ENCODE measurements at places on chromosomes 4 and X.
A peak's percentile ranks its signal among the peaks of the same experiment; 100 is the strongest.

- peak; percentile 20 for DNase-seq
Observed at GRCh38 chrX:47321386-47321785, 49.0 kb upstream of the ZNF157 start.

DNA sequence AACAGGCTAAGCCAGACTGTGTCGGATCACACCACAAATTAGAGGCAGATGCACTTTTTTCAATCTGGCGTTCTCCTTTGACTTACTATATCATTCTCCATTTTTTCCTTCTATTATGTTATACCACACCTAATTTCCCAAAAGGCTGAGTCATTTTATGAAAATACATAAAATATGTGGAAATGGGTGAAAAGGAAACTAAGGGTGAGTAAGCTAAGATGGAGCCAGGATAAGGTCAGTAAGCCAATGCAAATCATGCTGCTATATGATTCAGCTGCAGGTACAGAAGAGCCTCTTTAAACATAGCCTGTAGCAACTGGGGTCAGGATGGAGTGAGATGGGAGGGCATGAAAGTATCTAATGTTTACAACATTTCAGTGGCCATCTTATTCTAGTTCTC is 94.0 kb upstream of the TEX13A start:
- DNase-seq, result peak; percentile 30

- no peak for DNase-seq
Observed at GRCh38 chr4:41209187-41209586, 5.2 kb downstream of the APBB2 start.

DNA sequence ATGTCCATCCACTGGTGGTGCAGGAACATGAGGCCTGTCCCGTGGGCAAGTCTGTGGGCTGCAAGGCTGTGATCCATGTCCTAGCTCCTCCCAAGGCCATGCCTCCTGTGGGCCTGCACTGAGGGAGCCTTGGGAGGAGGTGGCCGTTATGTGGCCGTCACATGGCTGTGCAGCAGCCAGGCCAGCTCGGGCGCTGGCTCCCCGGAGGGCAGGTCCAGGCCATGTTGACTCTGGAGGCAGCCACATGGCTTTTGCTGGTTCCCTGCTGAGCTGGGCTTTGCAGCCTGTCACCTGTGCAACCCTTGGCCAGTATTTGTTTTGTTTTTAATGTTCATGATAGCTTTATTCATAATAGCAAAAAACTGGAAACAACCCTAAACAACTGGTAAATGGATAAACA is 13.3 kb downstream of the ADRA2C start:
- DNase-seq, result no peak

- no peak for DNase-seq
Observed at GRCh38 chrX:44314808-44315207, 28.7 kb downstream of the EFHC2 start.

- no peak for DNase-seq
Observed at GRCh38 chrX:133389975-133390374, 25.3 kb downstream of the GPC4 start.

- no peak for DNase-seq
Observed at GRCh38 chrX:150478496-150479492, 89.6 kb upstream of the MTM1 start.

- DNase-seq, result no peak
Observed at GRCh38 chrX:107360788-107361360, 88.6 kb upstream of the FRMPD3 start.

- DNase-seq, result no peak
Observed at GRCh38 chr4:75717408-75717807, 7.0 kb upstream of the USO1 start.

- no peak for DNase-seq
Observed at GRCh38 chr4:12697970-12698369, 786.2 kb downstream of the RAB28 start.

GRCh38 chr4:75916091-75916661 is 13.9 kb upstream of the PPEF2 start:
- no peak for DNase-seq

GRCh38 chr4:155371432-155372043 is 5.2 kb downstream of the MAP9 start:
- no peak for DNase-seq

- no peak for DNase-seq
Observed at GRCh38 chrX:151830911-151831310, 81.8 kb upstream of the MAGEA4 start.

DNA sequence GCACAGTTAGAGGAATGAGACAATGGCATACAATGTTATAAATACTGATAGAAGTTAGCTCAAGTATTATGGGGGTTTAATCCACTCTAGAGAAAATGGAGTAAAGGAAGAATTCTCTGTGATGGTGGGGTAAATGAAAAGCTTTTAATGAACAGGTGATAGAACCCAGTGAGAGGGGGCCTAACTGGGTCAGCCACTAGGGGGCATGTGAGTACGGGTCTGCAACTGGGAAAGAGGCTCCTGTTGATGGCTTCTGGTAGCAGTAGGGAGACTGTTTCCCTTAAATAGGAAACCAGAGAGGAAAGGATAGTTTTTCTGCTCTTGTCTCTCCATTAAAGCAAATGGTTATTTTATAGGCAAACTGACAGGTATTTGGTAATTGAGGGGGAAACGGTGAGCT is 132.8 kb upstream of the GPR101 start:
- no peak for DNase-seq

GRCh38 chrX:118740276-118740889 is 13.0 kb downstream of the IL13RA1 start:
- no peak for DNase-seq

DNA sequence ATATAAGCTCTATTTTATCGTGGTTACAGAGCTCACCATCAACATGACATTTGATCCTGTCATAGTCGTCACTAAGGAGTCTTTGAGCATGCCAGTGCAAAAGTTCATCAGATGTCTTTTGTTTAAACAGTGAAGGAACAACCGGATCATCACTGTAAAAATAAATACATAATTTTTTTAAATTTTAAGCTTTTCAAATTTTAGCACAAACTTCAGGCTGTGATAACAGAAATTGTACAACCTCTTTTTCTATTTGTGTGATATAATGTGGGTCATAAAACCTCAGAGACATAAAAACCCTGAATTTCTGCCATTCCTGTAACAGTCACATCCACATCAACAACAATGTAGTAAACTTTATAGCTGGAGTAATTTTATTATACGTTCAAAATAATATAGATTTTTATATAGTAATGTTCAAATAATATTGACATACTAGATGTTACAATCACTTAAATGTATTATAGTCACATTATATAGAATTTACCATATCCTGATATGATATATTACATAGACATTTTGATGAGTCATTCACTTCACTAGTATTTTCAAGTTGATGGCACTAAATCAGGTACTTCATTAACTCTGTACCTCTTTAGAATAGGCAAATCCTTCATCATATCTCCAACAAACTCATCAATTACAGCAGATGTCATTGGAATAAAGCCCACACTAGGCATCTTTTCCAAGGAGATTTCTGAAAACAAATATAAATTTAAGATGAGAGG is 47.7 kb downstream of the DDX60L start:
- DNase-seq, result no peak

DNA sequence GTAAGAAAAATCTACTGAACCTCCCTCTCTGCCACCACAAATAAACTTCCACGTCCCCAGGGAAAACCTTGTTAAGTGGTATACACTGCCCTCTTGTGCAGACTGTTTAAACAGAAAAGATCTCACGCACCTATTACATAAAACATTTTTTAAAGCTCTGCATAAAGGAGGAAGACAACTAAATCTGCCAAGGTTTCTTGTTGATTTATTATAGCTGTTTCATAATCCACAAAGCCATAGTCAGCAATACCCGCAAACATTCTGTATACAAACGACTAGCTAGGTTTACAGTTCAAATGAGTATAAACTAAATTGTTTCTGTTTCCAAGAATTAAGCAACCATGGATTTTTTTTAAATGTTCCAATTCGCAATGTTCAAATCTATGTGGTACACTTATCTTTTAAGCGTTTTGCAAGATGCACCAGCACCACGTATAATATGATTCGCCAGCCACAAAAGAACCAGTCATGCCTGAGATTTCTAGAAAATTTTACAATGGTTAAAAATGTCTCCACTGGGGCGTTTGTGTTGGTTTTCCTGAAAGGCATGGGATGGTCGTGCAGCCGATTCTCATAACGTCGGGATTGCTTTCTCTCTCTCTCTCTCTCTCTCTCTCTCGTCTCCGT is 164.6 kb downstream of the PRKX start:
- peak; percentile 78 for DNase-seq

DNA sequence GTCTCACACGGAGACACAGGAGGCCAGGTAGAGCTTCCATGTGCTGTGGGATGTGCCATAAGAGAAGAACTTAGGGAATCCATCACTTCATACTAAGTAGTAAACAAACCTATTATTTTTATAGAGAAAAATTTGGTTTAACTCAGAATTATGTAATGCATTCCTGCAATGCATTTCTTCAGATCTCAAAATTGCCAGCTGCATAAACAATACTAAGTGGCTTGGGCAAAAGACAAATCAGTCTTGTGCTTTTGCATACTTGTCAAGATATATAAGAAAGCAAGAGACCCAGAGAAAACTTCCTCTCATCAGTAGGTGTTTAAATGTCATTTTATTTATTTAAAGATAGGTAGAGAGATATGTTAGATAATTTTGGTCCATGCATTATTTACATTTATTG is 382.1 kb upstream of the CTSO start:
- no peak for DNase-seq

GRCh38 chrX:120726294-120726693 is 96.4 kb upstream of the C1GALT1C1 start:
- no peak for DNase-seq

DNA sequence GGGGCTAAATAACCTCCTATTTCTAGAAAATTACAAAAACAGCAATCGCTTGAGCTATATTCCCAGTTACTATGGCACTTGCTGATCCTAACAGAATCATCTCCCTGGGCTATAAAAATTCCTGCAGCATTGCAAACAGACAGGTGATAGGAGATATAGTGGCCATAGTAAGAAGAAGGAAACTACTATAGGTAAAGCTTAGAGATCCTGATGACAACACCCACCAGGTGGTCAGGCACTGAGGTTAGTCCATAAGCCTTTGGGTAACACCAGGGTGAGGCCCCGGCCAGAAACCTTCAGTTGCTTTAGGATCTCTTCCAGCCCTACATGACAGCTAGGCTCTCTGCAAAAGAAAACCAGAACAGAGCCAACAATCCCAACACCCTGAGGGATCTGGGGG is 197.9 kb upstream of the PPP1R2C start:
- DNase-seq, result no peak

DNA sequence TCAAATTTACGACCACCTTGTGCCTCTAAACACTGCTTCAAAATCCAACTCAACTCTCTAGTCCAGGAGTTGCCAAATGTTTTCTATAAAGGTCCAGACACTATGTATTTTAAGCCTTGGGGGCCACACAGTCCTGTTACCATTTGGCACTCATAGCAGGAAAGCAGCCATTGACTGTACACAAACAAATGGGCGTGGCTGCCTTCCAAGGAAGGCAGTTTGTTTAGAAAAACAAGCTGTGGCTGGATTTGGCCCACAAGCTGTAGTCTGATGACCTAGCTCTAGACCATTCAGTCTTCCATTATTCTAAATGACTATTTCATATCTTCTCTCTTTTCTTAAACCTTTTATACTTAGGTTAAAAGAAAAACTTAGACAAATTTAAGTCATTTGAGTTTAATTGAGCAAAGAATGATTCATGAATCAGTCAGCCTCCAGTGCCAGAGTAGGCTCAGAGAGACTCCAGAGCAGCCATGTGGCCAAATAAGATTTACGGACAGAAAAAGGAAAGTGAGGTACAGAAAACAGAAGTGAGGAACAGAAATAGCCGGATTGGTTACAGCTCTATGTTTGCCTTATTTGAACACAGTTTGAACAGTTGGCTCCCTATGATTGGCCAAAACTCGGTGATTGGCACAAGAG is 825.8 kb upstream of the LCORL start:
- DNase-seq, result no peak

DNA sequence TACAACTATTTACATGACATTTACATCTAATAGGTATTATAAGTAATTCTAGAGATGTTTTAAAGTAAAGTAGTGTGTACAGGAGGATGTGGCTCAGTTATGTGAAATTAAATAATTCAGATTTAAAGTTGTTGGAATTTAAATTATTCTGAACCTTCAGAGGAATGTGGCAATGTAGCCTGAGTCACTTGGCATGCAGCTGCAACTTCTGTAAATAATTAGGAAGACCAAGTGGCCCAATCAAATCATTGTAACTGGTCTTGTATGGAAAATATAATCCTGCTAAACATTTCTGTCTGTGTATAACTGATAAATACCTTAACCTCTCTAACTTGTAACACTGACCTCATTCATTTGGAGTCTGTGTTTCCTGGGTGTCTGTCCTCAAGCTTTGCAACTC is 828.9 kb downstream of the GLUD2 start:
- peak; percentile 70 for DNase-seq

GRCh38 chrX:139720136-139720535 is 12.2 kb upstream of the MCF2 start:
- DNase-seq, result peak; percentile 3

- DNase-seq, result no peak
Observed at GRCh38 chr4:38470735-38471262, 193.2 kb upstream of the KLF3 start.

- no peak for DNase-seq
Observed at GRCh38 chrX:9396930-9397329, 67.9 kb upstream of the TBL1X start.

GRCh38 chr4:124635331-124635730 is 77.2 kb downstream of the ANKRD50 start:
- DNase-seq, result no peak

- no peak for DNase-seq
Observed at GRCh38 chrX:39063037-39063436, 261.8 kb downstream of the MID1IP1 start.

GRCh38 chrX:78946178-78946931 is 1.2 kb downstream of the P2RY10 start:
- DNase-seq, result no peak

- no peak for DNase-seq
Observed at GRCh38 chr4:119010909-119011606, 122.4 kb downstream of the SYNPO2 start.

DNA sequence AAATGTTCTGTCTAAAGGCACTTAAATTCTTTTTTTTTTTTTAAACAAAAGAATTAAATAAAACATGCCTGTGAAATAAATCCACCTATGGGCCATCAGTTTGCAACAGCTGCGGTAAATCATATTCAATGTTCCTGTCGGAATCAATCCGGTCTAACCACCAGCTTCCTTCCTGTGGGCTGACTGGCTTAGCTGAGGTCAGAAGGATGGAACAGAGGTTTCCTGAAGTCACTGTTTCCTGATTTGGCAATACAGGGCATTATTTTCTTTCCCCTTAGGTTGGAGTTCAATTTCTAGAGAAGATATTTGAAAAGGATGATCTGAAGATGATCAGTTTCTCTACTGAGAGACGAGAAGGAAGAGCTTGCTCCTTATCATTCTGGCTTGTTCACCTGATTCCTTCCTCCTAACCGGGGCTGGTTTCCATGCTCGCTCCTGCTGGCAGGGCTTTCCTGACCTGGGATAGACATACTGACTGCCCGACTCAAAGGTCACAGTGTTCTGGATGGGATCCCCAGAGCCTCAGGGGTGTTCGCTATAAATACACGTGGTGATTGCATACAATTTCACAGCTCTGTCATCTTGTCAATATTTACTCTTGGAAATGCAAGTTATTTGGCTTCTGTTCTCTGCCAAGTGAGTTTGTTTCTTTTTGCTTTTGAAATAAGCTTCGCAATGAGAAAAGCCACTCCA is 21.7 kb downstream of the PDLIM3 start:
- no peak for DNase-seq
